ENCODE measurements at places on chromosomes 1 and 21.

GRCh38 chr1:112309499-112309898 is 86.5 kb upstream of the CTTNBP2NL start:
- DNase-seq: no peak

DNA sequence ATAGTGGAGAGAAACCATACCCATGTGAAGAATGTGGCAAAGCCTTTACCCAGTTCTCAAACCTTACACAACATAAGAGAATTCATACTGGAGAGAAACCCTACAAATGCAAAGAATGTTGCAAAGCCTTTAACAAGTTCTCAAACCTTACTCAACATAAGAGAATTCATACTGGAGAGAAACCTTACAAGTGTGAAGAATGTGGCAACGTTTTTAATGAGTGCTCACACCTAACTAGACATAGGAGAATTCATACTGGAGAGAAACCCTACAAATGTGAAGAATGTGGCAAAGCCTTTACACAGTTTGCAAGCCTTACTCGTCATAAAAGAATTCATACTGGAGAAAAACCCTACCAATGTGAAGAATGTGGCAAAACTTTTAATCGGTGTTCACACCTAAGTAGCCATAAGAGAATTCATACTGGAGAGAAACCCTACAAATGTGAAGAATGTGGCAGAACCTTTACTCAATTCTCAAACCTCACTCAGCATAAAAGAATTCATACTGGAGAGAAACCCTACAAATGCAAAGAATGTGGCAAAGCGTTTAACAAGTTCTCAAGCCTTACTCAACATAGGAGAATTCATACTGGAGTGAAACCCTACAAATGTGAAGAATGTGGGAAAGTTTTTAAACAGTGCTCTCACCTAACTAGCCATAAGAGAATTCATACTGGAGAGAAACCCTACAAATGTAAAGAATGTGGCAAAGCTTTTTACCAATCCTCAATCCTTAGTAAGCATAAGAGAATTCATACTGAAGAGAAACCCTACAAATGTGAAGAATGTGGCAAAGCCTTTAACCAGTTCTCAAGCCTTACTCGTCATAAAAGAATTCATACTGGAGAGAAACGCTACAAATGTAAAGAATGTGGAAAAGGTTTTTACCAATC is 80.0 kb downstream of the JMJD4 start:
- DNase-seq: peak; percentile 3

- no peak for DNase-seq
Observed at GRCh38 chr1:207919523-207920170, 8.7 kb upstream of the CD34 start.

DNA sequence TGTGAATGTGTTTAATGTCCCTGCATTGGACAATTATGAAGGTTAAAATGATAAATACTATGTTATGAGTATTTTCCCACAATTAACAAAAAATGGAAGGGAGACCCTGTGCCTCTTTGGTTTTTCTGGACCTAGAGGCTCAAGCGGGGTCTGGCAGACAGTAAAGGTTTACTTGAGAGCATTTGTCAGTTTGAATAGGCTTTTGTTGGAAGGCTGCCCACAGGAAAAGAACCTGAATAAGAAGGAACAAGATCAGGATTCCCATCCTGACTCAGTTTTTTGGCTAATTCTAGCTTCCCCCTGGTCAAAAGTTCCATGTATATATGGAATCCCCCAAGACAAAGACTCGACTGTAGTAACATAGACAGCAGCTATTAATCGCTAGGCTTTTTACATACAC is 150.9 kb upstream of the JUN start:
- no peak for DNase-seq

- DNase-seq: no peak
Observed at GRCh38 chr1:65632235-65632634, 160.5 kb upstream of the PDE4B start.

GRCh38 chr1:162159515-162159914 is 90.0 kb downstream of the NOS1AP start:
- no peak for DNase-seq

DNA sequence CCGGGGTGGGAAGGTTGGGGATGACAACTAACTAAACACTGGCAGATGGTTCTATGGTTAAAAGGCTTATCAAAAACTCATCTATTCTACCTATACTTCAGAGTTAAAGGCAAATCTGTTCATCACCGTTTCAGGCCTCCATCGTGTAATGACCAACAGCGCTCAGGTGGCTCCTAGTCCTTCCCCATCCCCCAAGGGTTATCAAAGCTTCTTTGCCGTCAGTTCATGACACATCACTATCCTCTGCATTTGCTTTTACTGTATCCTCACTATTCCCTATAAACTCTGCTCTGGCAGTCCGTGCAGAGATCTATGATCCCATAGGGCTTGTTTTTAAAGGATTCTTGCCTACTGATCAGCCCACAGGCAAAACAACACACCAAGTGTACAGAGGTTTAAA is 8.2 kb downstream of the HMGN1 start:
- DNase-seq: no peak

DNA sequence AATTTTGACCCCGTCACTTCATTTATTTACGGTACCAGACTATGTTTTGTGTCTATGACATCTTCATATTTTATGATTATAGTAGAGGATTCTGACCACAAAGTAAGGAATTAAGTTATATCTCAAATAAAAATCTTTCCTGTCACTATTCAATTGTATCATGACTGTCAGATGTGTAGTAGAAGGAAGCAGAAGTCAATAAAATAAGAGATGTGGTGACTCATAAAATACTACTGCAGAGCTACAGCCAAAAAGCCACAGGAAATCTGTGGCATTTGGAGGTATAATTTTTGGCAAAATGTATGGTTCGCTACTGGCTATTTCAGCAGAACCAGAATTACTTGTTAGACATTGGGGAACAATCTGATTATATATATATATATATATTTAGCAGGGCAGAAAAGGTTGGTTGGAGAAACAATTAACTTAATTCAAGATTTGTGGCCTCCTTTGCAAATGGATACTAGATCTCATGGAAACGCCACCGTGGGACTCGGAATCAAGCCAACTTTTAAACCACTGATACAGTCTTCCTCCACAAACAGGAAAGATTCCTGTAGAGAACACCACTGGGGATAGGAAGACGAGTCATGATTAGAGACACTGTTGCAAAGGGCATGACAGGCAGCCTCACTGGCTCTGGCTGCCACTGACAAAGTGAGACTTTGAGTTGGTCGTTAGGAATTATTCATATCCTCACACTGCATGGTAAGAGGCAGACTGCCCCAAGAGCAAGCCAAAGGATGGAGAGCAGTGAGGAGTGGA is 5.1 kb downstream of the FCRL2 start:
- no peak for DNase-seq

GRCh38 chr21:45816794-45817193 is 164.8 kb upstream of the COL6A1 start:
- no peak for DNase-seq

GRCh38 chr1:230502306-230502705 is 76.2 kb upstream of the PGBD5 start:
- no peak for DNase-seq

GRCh38 chr1:226717256-226717909 is 21.7 kb downstream of the ITPKB start:
- no peak for DNase-seq

DNA sequence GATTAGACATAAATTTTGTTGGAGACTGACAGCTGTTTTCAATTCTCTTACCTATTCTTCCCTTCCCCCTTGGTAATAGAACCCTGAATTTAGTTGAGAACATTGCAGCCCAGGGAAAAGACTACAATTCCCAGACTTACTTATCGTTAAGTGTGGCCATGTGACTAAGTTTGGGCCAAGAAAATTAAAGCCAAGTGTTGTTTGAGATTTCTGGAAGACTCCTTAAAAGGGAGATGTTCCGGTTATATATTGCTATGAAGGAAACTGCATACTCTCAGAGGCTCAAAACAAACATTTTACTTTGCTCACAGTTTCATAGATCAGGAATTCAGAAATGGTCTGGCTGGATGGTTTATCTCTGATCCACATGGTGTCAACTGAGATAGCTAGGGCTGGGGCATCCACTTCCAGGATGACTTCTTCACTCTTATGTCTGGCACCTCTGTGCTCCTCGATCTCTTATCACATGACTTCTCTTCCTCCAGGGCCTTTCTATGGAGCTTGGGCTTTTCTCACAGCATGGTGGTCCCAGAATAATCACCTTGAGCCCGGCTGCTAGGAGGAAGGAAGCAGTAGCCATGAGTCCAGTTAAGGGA is 22.4 kb upstream of the CD34 start:
- no peak for DNase-seq

DNA sequence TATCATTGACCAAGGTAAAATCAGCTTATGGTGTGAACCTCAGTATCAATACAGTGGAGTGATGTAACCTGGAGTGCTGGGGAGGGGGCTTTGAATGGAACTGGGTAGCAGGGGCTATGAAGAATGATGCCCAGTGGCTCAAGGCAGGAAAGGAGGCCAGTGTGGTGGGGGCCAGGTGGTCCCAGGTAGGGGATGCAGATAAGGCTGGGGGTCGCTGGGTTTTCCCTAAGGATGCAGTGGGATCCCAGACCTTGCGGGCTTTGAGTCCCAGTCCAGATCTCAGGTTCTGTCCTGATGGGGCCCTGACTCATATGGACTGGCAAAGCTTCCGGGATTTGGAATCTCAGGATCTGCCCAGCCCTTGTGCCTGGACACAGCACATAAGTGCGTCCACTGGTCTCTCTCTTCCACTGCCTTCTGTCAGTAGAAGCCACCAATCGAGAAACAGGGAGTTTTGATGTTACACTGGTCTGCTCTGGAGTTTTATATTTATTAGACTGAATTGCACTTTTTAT is 52.0 kb downstream of the S100B start:
- DNase-seq: no peak

DNA sequence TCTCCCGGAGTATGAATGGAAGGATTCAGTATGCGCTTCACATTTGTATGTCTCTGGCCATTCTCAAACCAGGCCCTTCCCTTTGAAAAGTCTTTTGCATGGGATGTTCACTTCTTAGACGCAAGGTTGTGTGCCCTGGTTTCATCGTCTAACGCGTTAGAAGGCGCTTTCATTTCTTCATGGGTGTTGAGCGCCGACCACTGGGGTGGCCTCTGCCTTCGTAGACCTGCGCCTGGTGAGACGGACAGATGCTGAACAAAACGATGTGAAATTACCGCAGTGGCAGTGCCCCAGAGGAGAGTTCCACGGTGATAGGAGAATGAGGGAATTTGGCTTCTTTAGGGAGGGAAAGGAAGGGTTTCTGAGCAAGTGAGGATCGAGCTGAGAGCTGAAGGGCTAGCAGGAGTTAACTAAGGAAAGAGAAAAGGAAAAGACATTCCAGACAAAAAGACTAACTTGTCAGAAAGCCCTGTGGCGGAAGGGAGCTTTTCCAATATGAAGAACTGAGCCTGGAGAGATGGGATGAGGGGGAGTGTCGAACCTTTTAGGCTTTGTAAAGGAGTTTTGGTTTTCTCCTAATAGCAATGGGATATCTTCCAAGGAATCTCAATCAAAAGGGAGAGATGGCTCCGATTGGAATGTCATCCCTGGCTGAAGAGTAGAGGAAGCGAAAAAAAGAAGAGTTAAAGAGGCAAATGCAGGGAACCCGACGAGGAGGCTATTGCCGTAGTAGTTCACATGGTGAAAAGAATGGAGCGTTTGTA is 951 bp downstream of the GGPS1 start:
- no peak for DNase-seq

- no peak for DNase-seq
Observed at GRCh38 chr1:113986802-113987201, 7.5 kb downstream of the OLFML3 start.

GRCh38 chr1:222061711-222062359 is 319.9 kb upstream of the DUSP10 start:
- DNase-seq: no peak

GRCh38 chr1:26915204-26915842 is 1.5 kb upstream of the NR0B2 start:
- no peak for DNase-seq

DNA sequence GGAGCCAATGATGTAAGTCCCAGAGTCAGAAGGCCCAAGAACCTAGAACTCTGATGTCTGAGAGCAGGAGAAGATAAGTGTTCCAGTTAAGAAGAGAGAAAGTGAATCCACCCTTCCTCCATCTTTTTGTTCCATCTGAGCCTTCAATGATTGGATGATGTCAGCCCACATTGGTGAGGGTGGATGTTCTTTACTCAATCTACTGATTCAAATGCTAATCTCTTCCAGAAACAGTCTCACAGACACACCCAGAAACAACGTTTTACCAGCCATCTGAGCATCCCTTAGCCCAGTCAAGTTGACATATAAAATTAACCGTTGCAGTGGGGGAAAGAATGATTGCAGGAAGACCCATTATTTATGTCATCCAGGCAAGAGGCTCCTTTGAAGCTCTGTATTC is 16.5 kb upstream of the RNF220 start:
- no peak for DNase-seq

DNA sequence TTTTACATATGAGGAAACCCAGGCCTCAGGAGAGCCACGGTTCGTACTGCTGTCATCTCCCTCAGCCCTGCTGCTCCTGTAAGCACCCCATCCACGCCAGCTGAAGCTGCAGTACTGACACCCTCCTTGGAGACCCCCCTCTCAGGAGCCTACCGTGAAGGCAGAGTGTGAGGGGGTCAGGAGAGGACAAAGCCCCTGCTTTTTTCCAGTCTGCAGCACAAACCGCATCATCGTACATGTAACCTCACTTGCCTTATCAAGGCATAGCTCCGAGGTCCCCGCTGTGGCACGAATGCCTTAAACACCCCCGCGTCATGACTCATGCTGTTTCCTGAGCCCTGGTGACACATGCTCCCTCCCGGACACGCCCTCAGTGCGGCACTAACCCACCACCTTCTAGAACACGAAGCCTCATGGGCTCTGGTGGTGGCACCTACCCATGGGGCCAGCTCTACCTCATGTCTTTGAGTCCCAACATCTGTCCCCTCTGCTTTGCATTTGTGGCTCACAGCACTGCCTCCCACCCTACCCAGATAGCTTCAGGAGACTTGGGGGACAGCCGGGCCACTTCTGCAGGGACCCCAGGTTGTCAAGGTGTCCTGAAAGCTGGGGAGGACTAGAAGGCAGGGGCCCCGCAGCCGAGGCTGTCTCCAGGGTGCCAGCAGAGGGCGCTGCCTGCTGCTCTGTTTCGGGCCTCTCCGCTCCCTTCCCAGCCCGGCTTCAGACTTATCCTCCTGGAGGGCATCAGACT is 4.9 kb downstream of the SH3BGRL3 start:
- peak; percentile 96 for DNase-seq

DNA sequence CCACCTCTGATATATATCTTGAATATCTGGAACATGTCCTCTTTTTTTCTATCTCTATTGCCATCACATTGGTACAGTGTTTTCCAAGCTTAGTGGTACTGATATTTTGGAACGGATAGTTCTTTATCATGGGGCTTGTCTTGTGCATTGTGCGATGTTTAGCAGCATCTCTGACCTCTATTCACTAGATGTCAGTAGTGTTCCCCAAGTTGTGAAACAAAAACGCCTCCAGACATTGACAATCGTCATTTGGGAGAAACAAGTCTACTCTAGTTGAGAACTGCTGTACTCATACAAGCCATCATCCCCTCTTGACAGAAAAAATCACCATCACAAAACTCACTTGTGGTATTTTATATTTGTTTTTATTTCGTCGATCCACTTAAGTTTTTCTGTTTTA is 79.7 kb upstream of the CHODL start:
- DNase-seq: no peak

- DNase-seq: peak; percentile 38
Observed at GRCh38 chr1:16727190-16728111, 12.9 kb upstream of the RNU1-4 start.

DNA sequence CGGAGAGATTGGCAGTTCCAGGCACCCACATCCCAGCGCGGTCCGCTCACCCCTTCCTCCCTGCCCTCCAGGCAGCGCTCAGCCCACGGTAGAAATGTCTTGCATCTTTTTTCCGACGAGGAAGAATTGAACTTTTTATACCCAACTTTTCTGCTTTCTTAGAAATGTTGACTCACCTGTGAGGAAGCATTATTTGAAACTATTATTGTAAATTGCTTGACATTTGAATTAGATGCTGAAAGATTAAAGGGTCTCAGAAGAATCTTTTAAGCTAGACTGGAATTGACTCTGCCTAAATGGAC is 912 bp upstream of the SIPA1L2 start:
- no peak for DNase-seq

All from mesenchymal stem cell (in vitro differentiated cells and primary cell).